ENCODE measurements at places on chromosomes 3 and 15.

DNA sequence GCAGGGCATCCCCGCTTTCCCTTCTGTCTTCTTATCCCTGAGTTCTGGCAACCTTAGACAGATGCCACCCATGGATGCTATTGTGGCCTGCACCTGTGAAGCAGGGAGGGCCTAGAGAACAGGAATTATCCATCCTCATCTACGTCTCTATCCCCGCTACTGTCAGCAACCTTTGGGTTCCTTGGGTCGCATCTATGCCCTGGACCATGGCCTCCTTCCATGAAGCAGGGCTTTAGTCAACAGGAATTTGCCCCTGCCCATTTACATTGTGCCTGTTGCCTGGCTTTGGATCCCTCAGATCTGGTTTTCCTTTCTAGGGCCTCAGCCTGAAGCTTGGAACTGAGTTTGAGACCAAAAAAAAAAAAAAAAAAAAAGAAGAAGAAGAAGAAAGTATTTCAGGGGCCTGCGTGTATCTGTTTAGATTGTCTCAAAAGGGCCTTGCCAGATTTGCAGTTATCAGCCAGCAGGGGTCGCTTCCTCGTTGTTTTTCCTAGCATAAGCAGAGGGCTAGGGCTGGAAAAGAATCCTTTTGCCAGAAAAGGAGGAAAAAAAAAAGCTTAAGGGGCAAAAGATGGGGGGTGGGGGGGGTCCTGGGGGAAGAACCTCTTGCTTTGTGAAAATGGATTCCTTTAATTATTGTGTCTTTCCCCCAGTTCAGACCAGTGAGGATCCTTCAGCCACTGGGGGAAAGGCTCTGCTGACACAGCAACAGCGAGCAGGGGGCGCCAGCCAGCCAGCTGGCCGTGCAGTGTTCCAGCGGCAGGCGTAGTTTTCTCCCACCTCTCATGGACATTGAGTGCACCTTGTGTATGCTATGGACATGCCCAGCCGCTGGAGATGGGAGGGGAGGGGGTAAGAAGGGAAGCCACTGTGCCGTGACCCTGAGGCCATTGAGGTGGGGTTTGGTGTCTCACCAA lies 65.7 kb upstream of the ALDH1L1 start:
- no peak for DNase-seq

DNA sequence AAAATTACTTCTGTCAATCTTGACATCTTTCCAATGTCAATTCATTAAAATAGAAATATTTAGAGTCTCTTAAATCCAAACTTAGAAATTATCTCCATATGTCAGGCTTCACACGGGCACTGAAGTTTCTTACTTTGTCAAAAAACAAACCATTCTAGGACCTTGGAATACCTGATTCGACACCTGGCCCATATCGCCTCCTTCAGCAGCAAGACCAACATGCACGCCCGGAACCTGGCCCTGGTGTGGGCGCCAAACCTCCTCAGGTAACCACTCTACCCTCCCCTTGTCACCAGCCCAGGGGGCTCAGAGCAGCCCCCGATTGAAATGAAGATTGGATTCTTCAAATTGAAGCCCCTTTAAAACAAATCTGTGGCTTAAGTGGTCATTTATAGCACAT lies 81.3 kb downstream of the TMEM39A start:
- DNase-seq: no peak

GRCh38 chr3:101036213-101036618 lies 43.0 kb upstream of the ABI3BP start:
- DNase-seq: no peak

- no peak for DNase-seq
Measured at GRCh38 chr15:88032787-88033186, 223.8 kb downstream of the NTRK3 start.

DNA sequence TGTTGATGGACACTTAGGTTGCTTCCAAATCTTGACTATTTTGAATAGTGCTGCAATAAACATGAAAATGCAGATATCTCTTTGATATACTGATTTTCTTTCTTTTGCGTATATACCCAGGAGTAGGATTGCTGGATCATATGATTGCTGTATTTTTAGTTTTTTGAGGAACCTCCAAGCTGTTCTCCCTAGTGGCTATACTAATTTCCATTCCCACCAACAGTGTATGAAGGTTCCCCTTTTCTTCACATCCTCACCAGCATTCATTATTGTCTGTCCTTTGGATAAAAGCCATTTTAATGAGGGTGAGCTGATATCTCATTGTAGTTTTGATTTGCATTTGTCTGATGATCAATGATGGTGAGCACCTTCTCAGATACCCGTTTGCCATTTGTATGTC lies 12.5 kb downstream of the PATL2 start:
- DNase-seq: no peak

- DNase-seq: no peak
Measured at GRCh38 chr15:98938105-98938417, 69.5 kb downstream of the PGPEP1L start.

DNA sequence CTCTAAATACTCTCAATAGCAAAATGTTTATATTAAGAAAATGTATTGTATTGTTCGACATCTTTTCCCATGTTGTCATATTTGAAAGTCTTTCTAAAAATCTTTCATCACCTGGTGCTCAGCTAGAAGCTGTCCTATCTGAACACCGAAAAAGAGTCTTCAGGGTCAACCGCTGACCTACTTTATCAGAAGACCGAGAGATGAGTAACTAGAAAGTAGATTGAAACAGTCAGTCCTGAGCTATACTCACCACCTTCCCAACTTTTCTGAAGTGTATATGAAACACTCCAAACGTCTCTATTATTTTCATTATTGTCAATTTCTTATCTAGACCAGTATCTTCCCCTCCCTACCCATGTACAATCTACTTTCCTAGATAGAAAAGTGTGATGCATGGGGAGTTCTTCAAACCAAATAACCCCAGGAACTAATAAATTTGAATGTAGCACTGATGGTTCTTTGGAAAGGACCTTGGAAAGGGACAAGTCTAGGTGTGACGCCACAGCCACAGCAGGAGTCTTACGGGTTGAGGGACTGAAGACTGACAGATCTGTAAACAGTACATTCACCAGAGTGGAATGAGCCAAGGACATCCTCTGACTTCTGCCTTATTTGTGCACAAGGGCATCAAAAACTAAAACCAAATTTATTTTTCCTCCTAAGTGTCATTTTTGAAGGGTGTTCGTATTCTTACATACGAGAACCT lies 58.6 kb downstream of the TMOD3 start:
- no peak for DNase-seq

GRCh38 chr3:136120373-136121348 lies 75.5 kb downstream of the MSL2 start:
- no peak for DNase-seq

DNA sequence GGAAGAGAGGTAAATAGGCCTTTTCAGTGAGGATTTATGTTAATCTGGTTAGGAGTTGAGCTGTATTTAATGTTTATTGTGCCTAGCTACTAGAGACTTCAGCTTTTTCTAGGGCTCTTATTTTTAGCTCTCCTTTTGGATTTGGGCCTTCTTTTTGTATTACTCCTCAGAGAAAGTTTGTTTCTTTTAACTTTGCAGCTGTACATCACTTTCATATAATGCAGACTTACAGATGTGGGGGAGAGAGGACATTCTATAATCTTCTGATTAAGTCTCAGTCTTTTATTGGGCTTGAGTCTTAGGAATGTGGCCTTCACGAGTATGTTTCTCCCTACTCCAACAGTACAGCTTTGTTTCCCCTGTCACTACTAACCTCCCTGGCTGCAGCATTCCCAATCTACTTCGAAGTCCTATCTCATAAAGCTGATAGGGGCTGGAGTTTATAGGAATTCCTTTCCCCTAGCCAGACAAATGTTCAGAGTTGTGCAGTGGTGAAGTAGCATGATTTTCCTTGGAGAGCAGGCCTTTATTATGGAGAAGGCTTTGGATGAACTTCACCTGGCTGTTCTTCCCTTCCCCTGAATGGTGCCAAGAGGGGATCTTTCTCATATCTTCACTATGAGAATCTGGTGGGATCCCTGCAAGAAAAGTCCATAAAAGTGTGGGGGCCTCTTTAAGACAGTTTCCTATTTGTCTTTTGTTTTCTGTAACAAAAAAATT lies 82.2 kb upstream of the CBLB start:
- no peak for DNase-seq

- no peak for DNase-seq
Measured at GRCh38 chr15:95429345-95429744, 901.2 kb upstream of the NR2F2 start.

DNA sequence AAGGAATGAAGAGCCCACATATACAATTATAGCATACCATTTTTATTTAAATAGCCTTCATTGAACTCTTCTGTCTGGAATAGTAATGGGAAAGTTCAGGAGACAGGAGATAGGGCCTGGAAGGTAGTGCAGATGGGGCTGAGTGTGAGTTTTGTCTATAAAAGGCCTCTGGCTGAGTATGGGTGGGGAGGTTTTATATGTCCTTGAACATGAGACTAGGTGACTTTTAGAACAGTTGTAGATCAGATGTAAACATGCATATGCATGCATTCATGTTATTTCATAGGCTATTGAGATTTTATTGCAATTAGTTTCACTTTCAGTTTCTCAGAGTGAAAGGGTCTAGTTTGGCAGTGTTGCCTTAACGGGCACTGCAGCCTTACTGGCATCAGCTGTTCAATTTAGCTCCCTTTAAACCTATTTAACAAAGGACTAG lies 27.1 kb downstream of the CGGBP1 start:
- DNase-seq: no peak

- no peak for DNase-seq
Measured at GRCh38 chr15:87732976-87733375, 523.6 kb downstream of the NTRK3 start.

DNA sequence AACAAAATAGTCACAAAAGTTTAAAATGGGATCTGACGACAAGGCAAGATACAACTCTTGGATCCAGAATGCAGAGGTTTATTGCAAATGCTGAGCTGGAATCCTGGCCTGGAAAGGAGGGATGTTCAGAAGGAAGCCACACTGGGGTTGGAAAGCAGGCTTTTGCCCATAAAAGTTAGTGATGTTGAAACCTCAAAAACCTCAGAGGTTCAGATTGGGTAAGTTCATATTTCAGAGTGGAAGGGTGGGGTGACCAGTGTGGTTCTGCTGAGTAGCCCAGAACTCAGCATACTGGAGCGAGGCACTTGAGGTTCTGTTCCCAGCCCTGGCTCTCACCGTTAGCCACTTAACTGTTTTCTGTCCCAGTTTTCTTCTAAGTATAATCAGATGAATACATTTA lies 114.0 kb upstream of the OSTN start:
- no peak for DNase-seq

- no peak for DNase-seq
Measured at GRCh38 chr3:129112308-129113052, 9.1 kb downstream of the RAB43 start.

DNA sequence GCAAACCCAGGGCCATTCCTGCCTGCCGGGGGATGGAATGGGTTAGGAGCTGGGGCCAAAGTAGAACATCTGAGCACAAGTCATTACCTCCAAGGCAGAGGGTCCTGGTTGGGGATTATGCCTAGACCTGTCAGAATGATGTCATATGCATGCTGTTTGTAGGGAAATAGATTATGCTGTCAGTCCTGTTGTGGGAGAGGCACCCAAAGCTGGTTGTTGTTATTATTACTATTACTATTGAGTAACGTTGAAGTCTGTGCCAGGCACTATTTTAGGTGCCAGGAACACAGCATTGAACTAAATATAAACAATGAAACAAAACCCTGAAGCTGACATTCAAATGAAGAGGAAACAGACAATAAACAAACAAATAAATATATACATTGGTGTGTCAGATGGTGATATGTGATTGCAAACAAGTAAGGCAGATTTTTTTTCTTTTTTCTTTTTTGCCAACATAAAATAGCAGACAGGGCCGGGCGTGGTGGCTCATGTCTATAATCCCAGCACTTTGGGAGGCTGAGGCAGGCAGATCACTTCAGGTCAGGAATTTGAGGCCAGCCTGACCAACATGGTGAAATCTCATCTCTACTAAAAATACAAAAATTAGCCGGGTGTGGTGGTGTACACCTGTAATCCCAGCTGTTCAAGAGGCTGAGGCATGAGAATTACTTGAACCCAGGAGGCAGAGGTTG lies 2.0 kb downstream of the P4HTM start:
- DNase-seq: no peak

DNA sequence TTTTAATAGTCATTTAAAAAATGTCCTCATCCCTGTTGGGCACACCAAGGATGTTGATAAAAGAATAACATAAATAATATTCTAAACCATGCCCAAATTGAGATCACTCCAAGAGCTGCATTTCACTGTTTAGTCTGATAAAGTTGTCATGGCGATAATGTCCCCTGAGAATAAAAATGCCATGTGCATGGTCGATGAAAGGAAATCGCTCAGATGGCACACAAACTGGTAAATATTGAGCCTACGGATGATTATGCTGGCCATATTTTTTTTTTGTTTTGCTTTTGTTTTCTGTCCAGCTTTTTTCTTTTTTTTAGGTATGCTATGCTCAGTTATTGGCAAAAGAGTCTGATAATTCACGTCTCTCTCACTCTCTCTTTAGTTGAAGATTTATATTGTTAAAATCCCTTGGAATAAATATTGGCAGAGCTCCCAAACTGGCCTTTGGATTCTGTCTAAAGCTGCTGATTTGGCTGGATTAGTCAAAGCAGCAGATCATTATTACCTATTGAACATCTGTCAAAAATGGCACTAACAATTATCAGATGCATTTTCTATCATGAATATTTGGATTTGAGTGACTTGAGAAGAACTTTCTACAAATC lies 643.8 kb downstream of the SQOR start:
- DNase-seq: no peak

DNA sequence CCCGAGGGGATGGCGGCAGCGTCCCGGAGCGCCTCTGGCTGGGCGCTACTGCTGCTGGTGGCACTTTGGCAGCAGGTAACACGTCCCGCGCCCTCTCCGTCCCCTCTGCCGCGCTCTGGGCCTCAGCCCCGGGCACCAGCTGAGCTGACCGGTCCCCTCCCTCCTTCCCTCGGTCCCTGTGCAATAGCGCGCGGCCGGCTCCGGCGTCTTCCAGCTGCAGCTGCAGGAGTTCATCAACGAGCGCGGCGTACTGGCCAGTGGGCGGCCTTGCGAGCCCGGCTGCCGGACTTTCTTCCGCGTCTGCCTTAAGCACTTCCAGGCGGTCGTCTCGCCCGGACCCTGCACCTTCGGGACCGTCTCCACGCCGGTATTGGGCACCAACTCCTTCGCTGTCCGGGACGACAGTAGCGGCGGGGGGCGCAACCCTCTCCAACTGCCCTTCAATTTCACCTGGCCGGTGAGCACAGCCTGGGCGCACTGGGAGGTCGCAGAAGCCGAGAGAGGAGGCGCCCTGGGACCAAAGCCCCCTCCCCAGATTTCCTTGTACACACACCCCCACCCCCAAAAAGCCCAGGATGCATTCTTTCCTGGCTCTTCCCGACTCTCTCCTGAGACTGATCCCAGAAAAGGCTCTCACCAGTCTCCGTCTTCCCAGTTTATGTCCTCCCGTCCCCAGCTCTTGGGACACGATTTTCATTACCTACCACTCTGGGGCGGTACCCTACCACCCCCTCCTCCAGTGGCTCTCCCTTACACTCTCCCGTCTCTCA lies 705 bp downstream of the DLL4 start:
- no peak for DNase-seq

- no peak for DNase-seq
Measured at GRCh38 chr3:121252676-121253075, 293.1 kb downstream of the POLQ start.

- DNase-seq: no peak
Measured at GRCh38 chr3:49476563-49476962, 6.5 kb downstream of the DAG1 start.
